ENCODE measurements at places on chromosomes 3 and 15. TPM values are rescaled to one million over a fixed set of nuclear protein-coding genes. Genes with fewer than 3 reads are reported as not detected.

SPATA16 gene
- not detected for total RNA-seq

SPRED1 gene
- 85.8 TPM for total RNA-seq

GRM2 gene
- 1.3 TPM for total RNA-seq

XIRP1 gene
- total RNA-seq, result 0.50 TPM

TMIE gene
- 1.5 TPM for total RNA-seq

CEMIP gene
- total RNA-seq, result 257 TPM

PPP4R2 gene
- 94.7 TPM for total RNA-seq

SLC12A1 gene
- 5.6 TPM for total RNA-seq

MELTF gene
- total RNA-seq, result 3.9 TPM

ACP3 gene
- total RNA-seq, result 1.5 TPM

TTC23 gene
- 21.5 TPM for total RNA-seq

ECE2 gene
- total RNA-seq, result 3.6 TPM

GOLGA6L10 gene
- total RNA-seq, result 2.3 TPM

CAMKV gene
- 54.0 TPM for total RNA-seq
